ENCODE measurements at places on chromosomes 11 and 22. TPM values are rescaled to one million over a fixed set of nuclear protein-coding genes. Genes with fewer than 3 reads are reported as not detected.

Gene CD248
- total RNA-seq = 341 TPM

Gene OR51F2
- total RNA-seq = not detected

Gene CNGA4
- total RNA-seq = not detected

Gene MIOX
- total RNA-seq = 0.15 TPM

Gene GUCY1A2
- total RNA-seq = 0.29 TPM

Gene PPFIBP2
- total RNA-seq = 17.6 TPM

Gene CD59
- total RNA-seq = 519 TPM

Data from smooth muscle cell of trachea (primary cell).